Bronchus fibroblast of lung (primary cell): ENCODE measurements at places on chromosomes 12 and 14. TPM values are rescaled to one million over a fixed set of nuclear protein-coding genes. Genes with fewer than 3 reads are reported as not detected.

The PEX5 gene
- 14.1 and 15.8 TPM in 2 replicates for total RNA-seq

The SRRM4 gene
- total RNA-seq, result not detected in 2 replicates

The OR4N2 gene
- total RNA-seq, result not detected in 2 replicates

The PGF gene
- 0.67 and 1.6 TPM in 2 replicates for total RNA-seq

The DUSP6 gene
- total RNA-seq, result 18.7 and 21.9 TPM in 2 replicates

The LALBA gene
- total RNA-seq, result not detected in 2 replicates

The NRIP2 gene
- total RNA-seq, result not detected in 2 replicates

The RNU6-7 gene
- total RNA-seq, result not detected in 2 replicates

The SERPINA6 gene
- not detected in 2 replicates for total RNA-seq

The FSCB gene
- total RNA-seq, result not detected in 2 replicates

The CMTM5 gene
- 0.67 and 0.89 TPM in 2 replicates for total RNA-seq

The EIF2S3B gene
- total RNA-seq, result 0.30 and 0.50 TPM in 2 replicates

The MFAP5 gene
- total RNA-seq, result 0.67 and 1.8 TPM in 2 replicates

The MYO1H gene
- not detected in 2 replicates for total RNA-seq
